ENCODE measurements at places on chromosomes 13 and 19.

DNA sequence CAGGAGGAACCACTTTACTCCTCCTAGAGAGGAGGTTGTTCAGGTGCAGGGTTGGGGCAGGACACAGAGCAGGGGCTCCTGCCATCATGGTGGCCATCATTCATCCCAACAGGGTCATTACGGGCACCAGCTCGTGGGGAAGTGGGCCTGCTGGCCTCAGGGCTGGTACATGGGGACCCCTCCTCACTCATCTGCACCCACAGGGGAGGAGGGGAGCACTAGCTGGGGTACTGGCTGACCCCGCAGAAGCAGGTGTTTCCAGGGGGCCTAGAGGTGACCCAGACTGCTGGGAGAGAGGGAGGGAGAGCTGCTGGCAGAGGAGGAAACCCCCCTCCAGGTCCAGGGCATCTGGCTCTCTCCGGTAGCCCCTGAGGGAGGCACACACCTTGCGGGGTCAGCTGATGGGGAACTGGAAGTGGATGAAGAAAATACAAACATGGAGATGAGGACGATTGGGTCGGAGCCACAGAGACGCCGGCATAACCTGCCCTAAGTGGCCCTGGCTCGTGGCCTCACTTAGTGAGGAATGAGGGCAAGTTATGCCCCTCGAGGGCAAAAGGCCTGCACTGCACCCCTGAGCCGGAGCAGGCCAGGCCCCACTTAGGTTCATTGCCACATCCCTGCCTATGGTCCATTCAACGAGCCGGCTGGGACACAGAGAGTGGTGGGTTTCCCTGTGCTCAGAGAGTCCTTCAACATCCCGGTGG is 76.2 kb downstream of the SOX1 start:
- no peak for DNase-seq

DNA sequence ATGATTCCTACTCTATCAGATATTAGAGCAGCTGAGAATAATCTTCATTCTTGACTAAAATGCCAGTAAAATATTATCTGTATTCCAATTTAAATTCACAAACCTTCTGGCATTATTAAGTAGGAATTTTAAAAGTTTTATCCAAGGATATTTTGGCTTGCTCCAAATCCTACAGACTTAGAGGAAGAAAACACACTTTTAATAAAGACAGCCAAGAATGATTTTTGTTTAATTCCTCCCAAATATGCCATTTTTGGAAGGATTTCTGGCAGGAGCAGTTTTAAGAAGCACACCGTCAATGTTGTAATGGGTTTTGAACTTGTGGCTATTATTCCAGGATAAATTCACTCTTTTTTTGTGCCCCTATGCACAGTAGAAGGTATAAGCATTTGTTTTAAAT is 355.1 kb downstream of the SLITRK5 start:
- no peak for DNase-seq

GRCh38 chr19:498511-498891 is 2.2 kb downstream of the MADCAM1 start:
- DNase-seq, result no peak

DNA sequence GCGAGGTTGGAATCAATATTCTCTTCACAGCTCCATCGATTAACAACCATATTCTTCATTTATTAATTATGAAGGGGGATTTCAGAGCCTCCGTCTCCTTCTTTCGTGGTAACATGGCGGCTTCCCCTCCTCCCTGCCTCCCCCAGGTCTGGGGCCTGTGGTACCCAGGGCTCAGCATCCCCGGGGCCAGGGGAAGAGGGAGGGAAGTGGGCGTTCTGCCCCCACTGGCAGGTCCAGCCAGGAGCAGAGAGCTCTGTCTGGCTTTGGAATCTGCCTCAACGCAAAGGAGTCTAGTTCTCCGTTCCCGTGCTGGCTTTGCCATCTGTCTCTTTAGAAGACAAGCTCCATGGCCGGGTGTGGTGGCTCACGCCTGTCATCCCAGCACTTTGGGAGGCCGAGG is 37.8 kb upstream of the ONECUT3 start:
- DNase-seq, result no peak

DNA sequence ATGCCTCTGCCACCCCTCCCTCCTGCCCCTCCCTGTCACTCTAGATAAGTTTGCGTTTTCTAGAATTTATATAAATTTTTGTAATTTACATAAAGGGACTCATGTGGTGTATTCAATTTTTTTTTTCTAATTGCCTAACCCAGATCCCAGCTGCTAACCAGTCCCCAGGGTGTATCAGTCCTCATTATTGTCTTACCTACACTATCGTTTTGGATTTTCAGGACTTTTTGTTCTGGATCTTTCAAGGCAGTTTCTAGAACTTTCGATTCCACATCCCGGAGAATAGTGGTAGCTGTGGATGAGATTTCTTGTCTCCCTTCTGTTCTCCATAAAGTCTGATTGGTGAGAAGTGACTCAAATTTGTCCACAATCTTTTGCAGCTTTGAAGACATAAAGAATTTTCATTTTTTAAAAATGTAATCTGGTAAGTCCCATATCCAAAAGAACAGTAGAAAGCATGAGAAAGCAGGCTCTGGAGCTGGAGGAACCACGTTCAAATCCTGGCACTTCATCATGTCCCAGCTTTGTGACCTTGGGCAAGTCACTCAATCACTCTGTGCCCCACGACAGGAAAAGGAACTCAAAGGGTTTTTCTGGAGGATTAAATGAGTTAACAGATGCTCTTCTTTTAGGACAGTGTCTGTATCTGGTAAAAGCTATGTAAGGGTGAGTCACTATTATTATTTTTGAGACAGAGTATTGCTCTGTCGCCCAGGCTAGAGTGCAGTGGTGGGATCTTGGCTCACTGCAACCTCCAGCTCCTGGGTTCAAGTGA is 19.7 kb downstream of the ADGRE3 start:
- DNase-seq, result no peak

DNA sequence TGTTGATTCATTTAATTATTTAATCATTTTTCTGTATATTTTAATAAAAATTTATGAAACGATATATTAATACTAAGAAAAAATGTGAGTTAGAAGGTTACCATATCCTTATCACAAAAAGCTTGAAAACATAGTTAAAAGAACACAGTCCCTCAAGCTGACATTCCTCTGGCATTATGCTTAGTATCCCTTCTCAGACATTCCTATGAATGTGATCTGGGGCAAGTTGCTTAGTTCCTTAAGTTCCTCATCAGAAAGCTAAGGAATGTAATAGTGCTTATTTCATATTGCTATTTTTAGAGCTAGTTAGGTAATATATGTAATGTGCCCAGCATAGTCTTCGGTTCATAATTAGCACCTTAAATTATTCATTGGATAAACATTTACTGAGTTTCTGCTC is 122.8 kb downstream of the MTUS2 start:
- no peak for DNase-seq

All from activated CD4-positive, CD25-positive, alpha-beta regulatory T cell (primary cell).